GOT3 (cell line): ENCODE measurements at places on chromosomes 4 and X.

- no peak for DNase-seq
Measured at GRCh38 chr4:30718021-30718542, 2.1 kb upstream of the PCDH7 start.

- DNase-seq, result no peak
Measured at GRCh38 chrX:74272230-74272629, 31.8 kb upstream of the ZCCHC13 start.

DNA sequence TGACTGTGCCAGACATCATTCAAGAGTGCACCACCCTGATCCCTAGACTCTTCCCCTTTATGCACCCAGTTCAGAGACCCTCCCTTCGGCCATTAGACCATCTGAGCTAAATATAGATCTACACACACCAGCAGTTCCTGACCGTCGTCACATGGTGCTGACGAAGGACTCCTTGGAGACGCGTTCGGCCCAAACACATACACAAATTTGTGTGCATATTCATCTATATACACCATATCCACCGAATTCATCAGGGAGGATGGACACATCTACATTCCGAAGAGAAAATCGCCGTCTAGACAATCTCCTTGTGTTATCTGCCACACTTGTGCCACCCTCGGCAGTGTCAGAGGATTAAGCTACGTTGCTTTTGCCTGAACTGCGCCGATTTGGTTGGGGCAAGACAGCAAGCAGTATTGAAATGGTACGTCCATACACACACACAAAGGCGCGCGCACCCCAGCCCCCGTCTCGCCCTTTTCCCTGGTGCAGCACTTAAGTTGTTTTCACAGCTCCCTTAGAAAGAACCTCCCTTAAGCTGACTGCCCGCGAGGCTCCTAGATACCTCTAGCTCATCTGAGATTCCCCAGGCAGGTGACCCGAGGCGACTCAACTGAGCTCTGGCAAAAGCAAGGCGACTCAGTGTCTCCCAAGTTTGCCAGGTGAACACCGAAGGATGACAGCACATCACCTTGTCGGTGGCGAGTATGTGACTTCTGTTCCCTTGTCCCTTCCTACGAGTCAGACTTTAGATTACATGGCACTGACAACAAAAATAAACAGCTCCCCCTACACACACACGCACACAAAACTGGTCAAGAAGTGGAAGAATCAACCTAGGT, 1.0 kb downstream of the RASGEF1B start:
- no peak for DNase-seq

DNA sequence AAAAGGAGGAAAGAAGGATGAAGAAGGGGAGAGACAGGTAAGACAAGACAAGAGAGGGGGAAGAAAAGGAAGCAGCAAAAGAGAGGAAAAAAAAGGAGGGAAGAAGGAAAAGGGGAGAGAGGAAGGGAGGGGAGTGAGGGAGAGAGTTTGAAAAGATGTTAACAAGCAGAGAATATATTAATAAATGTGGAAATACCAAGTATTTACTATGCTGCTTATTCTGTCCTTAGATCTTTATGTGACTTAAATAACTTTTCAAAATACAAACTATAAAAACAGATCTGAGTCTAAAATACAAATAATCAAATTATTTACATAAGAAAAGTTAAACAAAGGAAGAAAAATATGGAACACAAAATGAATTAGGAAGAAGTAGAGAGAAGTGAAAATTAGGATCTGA, 18.4 kb upstream of the COX18 start:
- no peak for DNase-seq

DNA sequence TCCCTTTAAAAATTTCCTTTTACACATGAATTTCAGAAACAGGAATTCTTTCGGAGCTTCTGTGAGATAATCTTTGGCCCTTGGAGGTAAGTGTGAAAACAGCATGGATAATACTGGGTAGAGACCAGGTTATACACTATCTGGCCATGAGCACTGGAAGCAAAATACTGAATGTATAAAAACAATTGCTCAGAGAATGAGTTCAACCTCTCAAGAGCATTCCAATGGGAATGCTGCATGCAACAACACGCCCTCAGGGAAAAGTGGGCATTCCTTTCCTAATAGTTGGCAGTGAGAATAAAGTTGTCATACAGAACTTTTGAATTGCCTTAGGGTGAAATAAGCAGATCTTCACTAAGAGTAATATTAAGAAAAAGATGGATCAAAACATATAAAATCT, 574.8 kb upstream of the DIPK2B start:
- DNase-seq, result no peak

DNA sequence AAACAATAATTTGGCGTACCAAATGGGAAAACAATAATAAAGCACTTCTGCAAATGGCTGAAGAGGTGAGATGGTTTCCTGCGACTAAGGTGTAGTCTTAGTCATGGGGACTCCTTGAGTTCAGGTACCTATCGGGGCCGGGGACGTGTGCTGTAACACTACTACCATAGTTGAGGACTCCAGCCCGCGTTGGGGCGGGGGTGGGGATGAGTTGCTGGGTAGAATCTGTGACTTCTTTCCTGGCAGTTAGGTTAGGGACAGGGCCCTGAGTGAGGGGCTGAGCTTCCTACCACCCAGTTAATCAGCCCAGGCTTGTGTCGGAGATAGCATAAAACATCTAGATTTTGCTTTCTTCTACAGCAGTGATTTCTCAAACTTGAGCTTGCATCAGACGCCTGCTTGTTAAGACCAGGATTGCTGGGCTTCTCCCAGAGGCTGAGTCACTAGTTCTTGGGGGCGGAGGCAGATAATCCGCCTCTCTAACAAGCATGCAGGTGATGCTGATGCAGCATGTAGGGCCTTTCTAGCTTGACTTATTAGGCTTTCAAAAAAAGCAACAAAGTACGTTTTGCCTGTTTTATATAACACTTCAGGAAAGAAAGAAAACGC, 30.2 kb downstream of the RBBP7 start:
- peak; percentile 45 for DNase-seq

DNA sequence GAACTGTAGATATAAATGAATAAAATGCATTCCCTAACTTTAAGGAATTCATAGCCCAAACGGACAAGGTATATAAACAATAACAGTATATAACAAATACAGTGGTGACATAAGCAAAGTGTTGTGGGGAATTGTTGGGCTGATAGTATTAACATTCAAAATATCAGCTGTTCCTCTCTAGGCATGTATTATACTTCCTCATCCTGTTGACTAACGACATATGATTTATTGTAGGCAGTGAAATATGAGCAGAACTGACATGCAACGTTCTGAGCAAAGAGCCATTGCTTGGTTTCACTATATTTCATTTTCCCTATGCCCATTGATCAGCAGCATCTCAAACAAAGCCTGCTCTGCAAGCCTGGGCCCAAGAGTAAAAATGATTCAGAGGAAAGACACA, 143.9 kb downstream of the PTCHD1 start:
- no peak for DNase-seq

GRCh38 chr4:8022767-8023695, 83.4 kb upstream of the AFAP1 start:
- no peak for DNase-seq

DNA sequence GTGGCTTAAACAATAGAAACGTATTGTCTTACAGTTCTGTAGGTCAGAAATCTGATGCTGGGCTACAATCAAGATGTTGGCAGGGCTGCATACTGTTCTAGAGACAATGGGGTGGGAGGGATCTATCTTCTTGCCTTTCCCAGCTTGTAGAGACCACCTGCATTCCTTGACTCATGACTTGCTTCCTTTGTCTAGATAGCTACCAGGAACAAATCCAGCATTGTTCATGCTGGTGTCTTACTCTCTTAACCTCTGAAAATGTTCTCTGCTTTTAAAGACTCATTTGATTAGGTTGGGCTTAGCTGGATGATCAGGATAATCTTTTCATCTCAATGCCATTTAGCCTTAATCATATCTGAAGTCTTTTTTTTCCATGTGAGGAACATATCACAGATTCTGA, 169.0 kb downstream of the ZNF330 start:
- DNase-seq, result no peak

- no peak for DNase-seq
Measured at GRCh38 chr4:24858550-24858949, 54.3 kb downstream of the CCDC149 start.

DNA sequence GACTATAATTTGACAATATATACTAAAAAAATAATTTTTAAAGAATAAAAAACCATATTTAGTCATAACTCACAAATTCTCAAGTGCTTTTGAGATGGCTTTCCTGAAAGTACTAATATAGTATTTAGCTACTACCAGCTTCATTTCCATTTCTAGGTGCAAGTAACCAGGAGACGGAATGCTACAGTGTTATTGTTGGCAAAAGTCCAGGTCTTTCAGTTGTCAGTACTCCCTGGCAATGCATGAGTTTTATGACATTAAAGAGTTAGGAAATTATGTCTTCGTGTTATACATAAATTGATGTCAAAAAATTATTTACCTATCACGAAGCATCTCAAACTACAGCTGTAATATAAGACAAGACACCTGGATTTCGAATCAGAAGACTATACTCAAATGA, 45.0 kb downstream of the TMEM47 start:
- no peak for DNase-seq

- no peak for DNase-seq
Measured at GRCh38 chrX:22015139-22015750, 16.9 kb upstream of the PHEX start.

GRCh38 chr4:100517864-100518341, at the start of gene EMCN:
Gene EMCN (minus strand): TSS chr4:100518022. CDS start chr4:100517914, 108 bp downstream.
- DNase-seq, result no peak

DNA sequence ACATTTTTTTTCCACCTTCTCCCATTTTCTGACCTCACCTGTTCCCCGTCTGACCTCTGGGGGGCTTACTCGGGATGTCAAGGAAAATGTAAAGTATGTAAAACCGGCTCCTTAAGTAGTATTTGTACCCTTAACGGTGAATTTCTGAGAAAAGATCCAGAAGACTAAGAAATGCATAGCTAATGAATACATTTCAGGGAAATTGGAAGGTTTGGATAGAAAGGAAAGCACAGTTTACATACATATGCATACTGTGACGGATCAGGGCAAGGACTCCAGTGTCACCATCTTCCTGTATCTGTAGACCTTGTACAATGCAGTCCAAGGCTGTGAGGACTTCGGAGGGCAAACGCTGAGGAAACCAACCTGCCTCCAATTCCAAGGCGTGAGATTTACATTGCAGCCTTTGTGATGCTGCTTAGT, 2185.9 kb upstream of the TENM3 start:
- DNase-seq, result no peak

- DNase-seq, result no peak
Measured at GRCh38 chr4:5357870-5358269, 306.6 kb downstream of the STK32B start.

- DNase-seq, result peak; percentile 34
Measured at GRCh38 chr4:113468165-113469022, 293.1 kb downstream of the CAMK2D start.

- DNase-seq, result no peak
Measured at GRCh38 chr4:163651761-163652160, 157.3 kb downstream of the TMA16 start.

- no peak for DNase-seq
Measured at GRCh38 chr4:15521442-15522039, 51.9 kb downstream of the CC2D2A start.

DNA sequence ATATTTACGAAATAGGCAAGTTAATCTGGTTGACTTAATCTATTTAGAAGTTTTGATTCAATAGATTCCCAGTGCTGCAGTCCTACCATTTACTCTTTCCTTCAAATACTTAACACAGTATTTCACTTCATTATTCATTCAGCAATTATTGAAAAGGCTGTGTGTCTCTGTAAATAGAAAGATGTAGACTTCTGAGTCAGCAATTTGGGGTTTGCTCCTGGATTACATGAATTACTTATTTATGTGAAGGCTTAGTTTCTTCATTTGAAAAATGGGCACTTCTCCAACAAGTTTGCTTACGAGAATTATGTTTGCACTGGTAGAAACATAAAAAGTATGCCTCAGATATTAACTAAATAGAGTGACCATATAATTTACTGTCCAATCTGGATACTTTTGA, 17.4 kb downstream of the ADAM29 start:
- DNase-seq, result no peak

- no peak for DNase-seq
Measured at GRCh38 chr4:130336585-130337217, 1240.7 kb downstream of the C4orf33 start.

DNA sequence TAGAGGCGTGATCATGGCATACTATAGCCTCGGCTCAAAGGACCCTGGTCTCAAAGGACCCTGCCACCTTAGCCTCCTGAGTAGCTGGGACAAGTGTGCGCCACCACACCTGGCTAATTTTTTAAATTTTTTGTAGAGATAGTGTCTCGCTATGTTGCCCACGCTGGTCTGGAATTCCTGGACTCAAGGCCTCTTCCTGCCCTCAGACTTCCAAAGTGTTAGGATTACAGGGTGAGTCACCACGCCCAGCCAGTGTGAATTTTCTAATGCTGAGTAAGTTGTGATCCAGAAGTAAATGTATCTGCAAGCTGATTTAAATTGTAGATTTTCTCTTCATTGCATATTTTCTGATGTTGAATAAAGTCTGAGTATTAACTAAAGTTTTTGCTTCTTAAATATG, 2.6 kb upstream of the ZNF674 start:
- DNase-seq, result no peak

GRCh38 chr4:70488748-70489147, 16.8 kb downstream of the MUC7 start:
- DNase-seq, result no peak

- DNase-seq, result no peak
Measured at GRCh38 chr4:2663275-2663674, 92.9 kb downstream of the TNIP2 start.

GRCh38 chr4:87108142-87108546, 112.3 kb downstream of the KLHL8 start:
- DNase-seq, result no peak

DNA sequence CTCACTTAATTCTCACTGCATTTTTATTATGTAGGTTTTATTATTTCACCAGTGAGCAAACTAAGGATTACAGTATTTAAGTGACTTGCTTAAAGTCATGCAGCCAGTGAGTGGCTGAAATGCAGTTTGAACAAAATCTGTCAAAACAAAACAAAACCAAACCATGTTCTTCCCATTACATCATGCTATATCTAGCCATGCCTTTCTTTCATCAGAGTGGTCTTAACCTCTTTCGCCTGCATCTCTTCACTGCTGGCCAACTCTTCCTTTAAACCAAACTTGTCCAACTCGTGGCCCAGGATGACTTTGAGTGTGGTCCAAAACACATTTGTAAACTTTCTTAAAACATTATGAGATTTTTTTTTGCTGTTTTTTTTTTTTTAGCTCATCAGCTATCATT, 223.2 kb downstream of the PCDH7 start:
- DNase-seq, result no peak

GRCh38 chrX:16445166-16445752, 204.7 kb upstream of the S100G start:
- DNase-seq, result peak; percentile 25

DNA sequence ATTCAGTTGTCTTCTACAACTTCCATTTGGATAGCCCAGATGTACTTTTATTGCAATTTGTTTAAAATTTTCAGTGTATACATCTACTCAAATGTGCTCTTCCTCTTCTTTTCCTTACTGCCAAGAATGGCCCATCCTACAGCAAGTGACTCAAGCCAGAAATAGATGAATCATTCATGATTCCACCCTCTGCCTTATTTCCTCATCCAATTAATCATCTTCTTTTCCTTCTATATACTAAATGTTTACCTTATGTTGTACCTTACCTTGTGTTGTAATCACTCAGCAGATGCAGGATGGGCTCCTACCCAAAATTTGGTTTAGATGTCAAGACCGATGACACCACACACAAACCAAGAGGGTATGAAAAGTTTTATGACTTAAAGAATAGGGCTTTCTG, 437.8 kb downstream of the GRXCR1 start:
- no peak for DNase-seq

- no peak for DNase-seq
Measured at GRCh38 chr4:114332119-114332518, 266.5 kb upstream of the UGT8 start.

- DNase-seq, result no peak
Measured at GRCh38 chr4:53535567-53535966, 55.7 kb downstream of the LNX1 start.
